NK-92 treated with Interleukin-12 subunit alpha and Interleukin-12 subunit beta, amount 100 ng/mL, for 24 hours (cell line): ENCODE measurements at places on chromosomes 6 and 20.

DNA sequence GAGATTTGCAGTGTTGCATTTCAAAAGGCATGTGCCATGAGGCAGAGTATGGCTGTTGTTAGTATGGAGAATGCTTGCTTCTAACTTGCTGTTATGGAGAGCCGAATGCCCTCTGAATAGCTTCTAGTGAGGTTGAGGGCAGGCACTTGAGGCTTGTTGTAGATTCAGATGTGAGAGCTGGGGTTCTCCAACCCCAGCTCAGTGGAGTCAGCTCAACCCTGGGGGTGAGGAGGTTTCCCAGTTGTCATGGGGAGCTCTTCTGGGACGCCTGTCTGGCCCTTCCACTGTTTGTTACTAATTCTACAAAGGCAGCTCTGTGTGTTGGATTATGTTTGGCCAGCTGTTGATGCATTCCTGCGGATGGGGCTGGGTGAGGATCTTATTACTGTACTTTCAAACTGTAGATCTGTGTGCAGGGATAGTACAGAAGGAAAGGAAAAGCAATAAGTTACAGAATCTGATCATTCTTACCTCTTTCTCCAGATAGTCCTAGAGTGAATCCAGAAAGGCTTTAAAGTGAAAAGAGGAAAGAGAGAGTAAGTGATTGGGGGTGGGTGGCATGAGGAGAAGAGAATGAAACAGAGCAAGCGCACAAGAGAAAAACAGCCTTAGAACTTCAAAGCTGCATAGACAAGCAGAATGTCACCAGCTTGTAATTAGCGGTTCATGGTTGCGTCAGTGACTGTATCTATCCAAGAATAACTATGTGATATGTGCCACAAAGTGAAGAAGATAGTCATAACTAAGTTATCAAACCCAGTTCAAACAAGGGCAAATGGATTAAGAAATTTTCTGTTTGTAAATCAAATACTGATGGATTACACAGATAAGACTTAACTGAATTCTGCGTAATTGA is 148.7 kb downstream of the PRL start:
- no peak for DNase-seq

DNA sequence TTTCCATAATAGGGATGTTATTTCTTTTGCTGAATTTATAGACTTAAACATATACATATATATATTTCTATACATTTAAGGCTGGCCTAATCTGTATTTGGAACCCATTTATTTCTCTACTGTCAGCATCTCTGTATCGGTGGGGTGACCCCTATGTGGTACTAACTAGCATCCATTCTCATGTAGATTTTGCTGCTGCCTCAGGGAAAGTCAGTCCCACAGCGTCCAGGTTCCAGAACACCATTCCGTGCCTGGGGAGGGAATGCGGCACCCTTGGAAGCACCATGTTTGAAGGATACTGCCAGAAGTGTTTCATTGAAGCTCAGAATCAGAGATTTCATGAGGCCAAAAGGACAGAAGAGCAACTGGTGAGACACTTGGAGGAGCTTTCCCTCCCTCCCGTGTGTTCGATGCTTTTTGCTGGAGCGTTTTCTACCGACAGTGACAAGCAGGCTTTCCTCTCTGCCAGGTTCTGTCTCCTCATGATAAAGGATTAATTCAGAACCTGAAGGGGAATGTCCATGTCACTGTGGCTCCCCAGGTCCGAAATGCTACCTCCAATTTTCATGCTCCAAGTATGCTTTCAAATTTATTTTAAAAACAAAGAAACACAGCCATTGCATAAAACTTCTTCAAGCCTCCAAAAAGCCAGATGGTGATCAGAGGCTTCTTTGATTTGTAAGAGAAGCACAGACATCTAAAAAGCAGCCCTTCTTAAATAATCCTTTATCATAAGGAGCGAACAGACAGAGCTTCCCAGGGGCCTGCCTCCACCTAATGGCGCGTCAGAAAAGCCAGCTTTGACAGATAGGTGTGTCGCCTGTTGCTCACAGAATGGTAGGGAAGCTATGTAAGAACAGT is 13.1 kb downstream of the TNFAIP3 start:
- DNase-seq, result no peak

DNA sequence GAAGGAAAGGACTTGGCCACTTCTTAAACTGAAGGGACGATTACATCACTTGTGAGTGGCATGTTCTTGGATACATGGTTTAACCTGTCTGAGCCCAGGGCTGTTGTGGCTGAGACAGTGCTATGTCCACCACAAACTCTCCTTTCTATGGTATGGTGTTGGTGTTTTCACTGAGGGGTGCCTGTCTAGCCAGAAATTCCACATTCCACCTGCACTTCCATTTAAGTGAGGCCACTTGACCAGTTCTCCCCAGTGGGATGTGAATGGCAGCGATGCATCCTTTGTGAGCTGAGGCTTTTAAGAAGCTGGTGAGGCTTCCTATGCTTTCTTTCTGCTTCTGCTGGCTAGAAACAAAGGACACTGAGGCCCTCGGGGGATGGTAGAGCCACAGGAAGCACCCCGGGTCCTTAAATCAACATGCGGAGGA is 151.4 kb upstream of the CHD6 start:
- DNase-seq, result no peak

- DNase-seq, result no peak
Measured at GRCh38 chr6:126477678-126478077, 137.8 kb downstream of the CENPW start.

DNA sequence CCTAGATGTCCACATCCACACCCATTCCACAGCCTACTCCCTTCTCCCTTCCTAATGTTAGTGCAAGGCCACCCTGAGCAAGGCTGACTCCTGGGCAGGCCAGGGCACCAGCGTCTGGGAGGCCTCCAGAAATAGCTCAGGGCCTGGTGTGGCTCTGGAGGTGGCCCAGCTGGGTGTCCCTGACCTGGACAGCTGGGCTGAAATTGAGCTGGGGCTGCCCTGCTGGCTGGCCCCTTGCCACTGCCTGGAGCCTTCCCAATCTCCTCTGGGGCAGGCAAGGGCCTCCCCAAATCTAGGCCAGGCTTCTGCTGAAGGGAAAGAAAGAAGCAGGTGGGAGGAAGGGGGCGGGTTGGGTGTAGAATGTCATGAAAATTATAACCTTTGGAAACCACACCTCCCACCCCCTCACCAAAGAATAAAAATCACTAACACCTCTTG is 2.1 kb downstream of the FAM110A start:
- no peak for DNase-seq

- no peak for DNase-seq
Measured at GRCh38 chr20:19291024-19291817, 78.8 kb downstream of the SLC24A3 start.

DNA sequence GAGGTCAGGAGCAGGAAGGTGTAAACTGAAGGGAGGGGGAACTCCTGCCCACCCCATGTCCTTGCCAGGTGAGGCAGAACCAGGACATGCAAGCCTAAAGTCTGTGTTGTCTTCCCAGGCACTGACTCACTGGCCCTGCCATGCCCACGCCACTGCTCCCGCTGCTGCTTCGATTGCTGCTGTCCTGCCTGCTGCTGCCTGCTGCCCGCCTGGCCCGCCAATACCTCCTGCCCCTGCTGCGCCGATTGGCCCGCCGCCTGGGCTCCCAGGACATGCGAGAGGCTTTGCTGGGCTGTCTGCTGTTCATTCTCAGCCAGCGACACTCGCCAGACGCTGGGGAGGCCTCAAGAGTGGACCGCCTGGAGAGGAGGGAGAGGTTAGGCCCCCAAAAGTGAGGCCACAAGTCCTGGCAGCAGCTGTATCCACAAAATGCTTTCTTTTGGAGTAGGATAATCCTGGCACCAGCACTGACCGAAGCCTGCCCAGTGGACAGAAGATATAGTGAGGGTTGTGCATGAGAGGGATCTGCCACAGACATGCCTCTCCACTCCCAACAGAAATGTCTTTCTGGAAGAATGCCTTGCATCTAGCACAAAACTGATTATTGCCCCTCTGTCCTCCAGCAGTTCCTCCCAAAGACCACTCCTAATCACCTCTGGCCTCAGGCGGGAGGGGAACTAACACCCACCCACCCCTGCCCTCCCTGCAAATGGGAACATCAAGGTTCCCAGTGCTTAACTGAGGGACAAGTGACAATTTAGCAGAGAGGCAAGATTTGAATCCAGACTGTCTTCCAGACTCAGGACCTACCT is 812 bp downstream of the MYMX start:
- DNase-seq, result no peak

DNA sequence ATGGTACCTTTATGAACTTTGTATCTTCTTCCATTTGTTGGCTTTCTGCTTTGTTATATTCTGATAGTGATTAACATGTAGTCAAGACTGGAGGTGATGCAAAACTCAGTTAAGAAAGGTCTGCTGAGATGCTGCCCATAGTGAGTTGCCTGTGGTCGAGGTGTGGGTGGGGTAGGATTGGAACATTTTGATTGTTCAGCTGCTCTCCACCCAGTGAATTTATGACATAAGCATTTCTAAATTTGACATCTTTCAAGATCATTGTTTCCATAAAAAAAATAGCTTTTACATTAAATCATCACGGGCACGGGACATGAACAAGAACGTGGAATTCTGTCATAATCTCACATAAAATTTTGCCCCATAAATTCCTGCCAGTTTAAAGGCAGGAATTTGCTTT is 146.6 kb upstream of the POU3F2 start:
- DNase-seq, result no peak

GRCh38 chr20:24111858-24112257 is 123.3 kb upstream of the GGTLC1 start:
- DNase-seq, result no peak

DNA sequence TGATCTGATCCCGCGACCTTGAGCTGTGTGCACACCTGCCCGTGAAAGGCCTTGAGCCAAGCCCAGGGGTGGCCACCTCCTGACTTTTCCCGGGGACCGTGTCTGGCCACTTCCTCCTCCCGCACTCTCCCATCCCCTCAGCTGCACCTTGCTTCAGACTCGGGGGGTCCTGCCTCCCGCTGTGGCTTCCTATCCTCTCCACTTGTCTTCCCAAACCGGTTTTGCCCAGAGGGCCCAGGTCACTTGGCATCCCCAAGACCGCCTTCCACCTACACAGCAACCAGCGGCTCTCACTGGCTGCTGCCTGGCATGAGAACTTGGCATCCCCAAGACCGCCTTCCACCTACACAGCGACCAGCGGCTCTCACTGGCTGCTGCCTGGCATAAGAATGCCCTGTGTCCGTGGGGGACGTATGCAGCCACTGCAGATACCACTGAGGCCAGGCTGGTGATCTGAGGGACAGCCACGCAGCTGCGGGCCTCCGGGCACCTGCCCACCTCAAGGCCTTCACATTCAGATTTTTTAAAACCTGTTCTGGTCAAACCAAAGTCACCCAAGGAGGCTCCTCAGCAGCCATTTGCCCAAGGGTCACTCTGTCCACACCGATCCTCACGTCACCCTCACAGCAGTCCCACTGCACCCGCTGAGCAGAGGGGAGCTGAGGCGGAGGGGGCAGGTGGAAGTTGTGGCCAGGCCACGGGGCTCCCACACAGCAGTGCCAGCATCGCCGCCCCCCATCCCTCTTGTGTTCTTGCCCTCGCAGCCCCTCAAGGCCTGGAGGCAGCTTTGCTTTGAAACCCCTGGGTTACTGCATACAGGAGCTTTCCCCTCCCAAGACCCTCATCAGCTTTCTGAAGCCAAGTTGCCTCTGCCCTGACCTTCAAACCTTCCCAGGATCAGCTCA is 245.5 kb downstream of the TAF4 start:
- no peak for DNase-seq

DNA sequence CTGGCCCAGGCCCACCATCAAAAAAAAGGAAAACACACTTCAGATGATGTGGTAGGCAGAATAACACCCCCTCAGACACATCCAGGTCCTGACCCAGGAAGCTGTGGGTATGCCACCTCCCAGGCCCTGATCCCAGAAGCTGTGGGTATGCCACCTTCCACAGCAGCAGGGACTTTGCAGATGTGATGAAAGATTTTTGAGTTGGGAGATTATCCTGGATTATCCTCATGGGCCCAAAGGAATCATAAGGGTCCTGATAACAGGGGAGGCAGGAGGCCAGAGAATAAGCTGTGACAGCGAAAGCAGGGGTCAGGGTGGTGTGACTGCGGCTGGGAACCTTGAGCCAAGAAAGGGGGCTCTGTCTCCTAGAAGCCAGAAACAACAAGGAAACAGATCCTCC is 55.0 kb downstream of the BMP7 start:
- no peak for DNase-seq

DNA sequence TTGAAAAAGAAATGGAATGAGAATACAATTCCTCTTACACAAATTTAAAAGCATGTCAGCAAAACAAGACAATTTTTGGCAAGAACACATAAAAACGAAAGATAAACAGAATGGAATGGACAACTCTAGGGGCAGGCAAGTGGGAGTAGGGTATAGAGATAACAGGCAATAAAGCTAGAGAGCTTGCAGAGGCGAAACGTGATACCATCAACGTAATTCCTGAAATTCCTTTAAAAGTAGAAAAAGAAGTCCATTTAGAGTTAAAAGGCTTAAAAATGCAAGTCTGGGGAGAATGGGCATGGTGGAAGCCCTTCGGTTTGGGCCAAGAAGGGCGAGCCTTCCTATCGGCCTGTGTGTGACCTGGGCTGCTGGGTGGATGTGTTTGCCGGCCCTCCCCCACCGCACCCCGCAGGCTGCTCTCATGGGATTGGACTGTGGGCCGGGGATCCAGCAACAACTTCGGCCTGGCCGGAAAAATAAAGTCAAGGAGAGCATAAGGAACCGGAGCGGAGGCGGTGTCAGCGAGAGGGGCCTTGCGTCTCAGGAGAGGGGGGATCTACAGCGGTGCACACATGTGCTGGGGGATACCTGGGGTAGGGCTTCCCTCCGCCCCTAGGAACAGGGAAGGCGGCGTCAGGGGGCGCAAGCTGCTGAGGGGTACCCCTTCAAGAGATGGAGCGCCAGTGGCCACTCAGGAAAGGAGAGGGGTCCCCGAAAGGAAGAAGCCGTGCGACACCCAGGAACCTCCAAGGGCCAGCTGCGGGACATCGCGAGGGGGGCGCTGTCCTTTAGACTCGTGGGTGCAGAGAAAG is 4.1 kb downstream of the TMEM239 start:
- DNase-seq, result no peak

GRCh38 chr6:79610306-79611009 is 20.7 kb upstream of the SH3BGRL2 start:
- no peak for DNase-seq

DNA sequence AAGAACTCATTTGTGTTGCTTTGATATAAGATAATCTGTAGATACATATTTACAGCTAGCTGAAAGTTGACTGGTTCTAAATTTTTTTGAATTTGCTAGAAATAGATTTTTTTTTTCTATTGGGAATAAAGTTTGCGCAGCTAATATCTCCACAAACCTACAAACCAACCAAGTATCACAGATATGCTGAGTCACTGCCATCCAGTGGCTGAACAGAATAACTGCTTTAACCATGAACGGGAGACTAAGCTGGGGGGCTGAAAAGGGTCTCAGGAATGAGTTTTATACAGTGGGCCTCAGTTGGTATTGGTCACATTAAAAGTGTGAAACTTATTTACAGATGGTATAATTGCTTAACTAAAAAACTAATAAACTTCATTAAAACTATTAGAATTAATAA is 326.7 kb upstream of the CNR1 start:
- no peak for DNase-seq

DNA sequence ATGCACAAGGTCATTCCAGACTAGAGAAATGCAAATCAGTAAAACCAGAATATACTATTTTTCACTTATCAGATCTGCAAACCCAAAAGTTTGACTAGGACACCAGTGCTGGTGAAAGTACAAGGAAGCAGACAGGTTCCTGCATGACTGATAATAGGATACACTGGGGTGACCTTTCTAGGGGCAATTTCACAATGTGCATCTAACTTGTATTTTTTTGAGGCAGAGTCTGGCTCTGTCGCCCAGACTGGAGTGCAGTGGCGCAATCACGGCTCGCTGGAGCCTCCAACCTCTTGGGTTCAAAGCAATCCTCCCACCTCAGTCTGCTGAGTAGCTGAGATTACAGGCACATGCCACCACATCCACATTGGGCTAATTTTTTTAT is 11.4 kb downstream of the COMMD7 start:
- DNase-seq, result no peak
